MCF 10A (cell line): ENCODE measurements at places on chromosomes 2 and 18.
A peak's percentile ranks its signal among the peaks of the same experiment; 100 is the strongest.

DNA sequence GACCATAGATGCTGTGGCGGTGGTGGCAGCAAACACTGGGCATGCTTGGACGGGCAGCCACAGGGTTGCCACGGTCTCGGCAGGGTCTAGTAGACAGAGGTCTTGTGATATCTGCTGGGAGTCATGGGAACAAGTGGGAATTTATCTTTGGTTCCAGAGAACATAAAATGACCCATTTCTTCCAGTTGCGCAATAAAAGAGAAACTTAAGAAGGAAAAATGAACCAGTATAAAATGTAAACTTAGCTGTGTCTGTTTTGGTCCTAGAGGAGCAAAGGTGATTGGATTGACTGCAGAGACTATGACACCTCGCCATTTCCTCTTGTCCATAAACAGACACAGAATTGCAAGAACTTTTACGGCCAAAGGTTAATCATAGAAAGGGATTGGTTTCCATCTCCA, 132.6 kb upstream of the RBBP8 start:
- no peak for DNase-seq

DNA sequence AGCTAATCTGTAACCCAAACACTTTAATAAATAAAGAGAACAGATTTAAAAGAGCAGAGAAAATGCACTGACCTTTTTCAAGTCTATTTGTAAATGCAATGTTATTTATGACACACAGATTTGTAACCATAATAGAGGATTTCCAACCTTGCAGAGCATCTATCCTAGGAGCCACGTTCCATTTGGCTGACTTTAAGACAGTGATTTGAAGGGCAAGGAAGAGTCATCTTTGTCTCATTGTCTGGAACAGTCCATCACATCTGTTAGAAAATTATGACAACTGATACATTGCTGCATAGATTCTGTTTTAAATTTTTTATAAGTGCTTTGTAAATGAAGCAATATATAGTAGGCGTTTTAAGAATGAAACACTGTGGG, 90.8 kb upstream of the L3MBTL4 start:
- no peak for DNase-seq

- DNase-seq: no peak
These were observed 243.6 kb upstream of the SLC39A10 start for GRCh38 chr2:195413422-195413821.

GRCh38 chr2:131577812-131578211, 50.1 kb downstream of the CCDC74A start:
- no peak for DNase-seq

GRCh38 chr18:42719221-42719620, 396.3 kb downstream of the RIT2 start:
- peak; percentile 4 for DNase-seq

DNA sequence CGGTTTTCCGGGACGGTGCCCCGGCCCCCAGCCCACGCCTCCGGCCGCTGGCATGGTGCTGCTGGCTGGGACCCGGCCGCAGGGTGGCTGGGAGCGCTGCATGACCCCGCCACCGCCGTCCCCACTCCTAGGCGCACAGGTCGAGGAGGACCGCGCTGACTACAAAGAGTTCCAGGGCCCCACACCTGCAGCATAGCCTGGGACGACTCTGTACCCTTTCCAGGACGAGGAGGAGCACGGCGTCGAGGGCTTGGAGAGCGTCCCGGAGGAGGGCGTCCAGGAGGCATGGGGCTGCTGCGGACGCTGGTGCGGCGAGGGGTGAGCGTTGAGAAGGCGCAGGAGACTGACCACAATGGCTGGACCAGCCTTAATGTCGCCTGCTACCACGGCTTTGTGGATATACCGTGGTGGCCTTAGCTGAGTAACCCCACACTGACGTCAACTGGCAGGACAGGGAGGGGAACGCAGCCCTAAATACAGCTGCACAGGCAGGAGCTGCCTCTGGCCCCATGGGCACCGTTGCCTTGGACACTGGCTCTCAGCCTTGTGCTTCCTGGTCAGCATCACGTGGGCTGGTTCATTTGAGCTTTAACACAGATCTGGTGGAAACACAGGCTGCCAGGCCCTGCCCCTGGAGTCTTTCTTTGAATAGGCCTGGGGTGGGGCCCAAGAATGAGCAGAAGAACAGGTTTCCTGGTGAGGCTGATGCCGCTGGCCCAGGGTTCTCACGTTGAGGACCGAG, 40.9 kb upstream of the TRIM43B start:
- DNase-seq: no peak

GRCh38 chr2:50613161-50613560, 418.8 kb downstream of the NRXN1 start:
- peak; percentile 9 for DNase-seq

DNA sequence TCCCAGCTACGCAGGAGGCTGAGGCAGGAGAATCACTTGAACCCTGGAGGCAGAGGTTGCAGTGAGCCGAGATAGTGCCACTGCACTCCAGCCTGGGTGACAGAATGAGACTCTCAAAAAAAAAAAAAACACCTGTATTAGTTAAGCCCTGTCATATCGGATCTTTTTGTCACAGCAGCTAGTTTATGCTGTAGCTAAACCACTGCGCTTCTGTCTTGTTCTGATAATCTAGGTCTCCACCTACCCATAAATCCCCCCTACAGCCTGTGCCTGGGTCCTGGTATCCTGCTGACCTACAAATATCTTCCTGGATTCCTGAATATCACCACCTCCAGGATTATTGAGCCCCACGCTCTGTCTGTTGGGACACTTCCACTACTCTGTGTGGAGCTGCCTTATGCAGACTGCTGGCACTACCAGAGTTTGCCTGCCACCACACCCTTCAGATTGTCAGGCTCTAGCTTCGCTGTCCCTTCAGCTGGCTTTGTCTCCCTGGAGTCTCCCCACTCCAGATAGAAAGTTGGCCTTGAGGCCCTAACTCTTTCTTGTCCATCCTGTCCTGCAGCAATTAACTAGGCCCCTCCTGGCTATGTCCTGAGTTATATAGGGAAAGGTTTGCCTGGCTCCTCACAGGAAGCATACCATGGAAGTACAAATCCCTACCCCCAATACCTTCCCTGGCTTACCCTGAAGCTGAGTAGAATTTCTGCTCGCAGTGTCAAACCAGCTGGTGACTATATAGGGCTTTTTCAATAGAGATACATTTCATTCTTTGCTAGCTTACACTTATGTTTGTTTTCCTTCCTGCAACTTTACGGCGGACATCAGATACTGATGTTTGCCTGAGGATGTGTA, 136.0 kb upstream of the SERTAD2 start:
- no peak for DNase-seq

DNA sequence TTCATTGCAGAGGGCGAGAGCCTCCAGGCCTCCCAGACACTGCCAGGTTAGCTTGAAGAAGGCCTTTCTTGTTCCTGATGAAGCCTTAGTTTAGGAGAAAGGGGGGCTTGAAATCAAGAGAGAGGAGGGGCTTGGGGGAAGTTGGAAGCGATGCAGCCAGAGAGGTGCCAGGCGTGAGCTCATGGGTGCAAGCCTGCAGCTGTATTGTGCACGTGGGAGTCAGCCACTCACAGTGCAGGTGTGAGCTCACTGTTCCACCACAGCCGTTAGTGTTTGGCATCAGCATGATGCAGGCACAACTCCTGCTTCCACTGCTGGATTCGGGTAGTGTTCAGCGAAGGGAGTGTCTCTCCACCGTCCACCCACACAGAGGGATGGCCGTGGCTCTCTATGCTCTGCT, 68.4 kb upstream of the ALPP start:
- DNase-seq: no peak

DNA sequence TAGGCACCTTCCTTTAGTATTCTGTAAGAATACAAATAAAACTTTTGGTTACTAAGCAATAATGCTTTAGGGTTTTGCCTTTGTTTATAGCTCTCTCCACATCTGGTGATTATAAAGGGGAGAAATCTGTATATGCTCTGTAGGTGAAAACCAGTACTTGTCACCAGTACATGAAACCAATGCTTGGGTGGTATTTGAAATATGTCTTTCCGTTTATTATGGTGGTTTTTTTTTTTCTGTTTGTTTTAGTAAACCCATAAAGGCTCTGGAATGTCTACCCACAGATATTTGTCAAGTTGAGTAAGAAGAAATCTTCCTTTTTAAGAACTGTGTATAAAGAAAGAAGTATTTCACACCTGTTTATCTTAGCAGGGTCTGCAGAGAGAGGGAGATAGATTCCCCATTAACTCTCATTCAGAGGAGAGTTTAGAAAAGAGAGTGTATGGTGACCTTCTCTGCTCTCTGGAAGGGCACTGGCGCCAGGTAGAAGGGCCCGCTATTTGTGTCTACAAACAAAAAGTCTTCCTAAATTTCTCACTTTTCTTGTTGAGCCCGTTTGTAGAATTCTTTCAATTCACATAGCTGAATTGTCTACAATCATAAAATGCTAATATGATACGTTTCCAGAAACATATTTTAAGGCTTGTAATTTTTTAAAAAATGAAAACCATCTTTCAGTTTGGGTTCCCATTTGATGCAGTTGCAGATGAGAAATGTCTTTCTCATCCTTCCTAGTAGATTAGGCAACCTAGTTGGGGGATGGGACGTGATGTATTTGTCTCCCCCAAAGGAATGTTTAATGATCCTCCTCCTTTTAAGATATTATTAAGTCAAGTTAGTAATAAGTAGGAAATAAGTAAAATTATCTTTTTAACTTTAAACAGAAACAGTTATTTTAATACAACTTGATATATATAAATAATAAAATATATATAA, 33.9 kb downstream of the MAP3K20 start:
- DNase-seq: no peak

GRCh38 chr2:30784682-30785081, 22.6 kb downstream of the CAPN13 start:
- no peak for DNase-seq

DNA sequence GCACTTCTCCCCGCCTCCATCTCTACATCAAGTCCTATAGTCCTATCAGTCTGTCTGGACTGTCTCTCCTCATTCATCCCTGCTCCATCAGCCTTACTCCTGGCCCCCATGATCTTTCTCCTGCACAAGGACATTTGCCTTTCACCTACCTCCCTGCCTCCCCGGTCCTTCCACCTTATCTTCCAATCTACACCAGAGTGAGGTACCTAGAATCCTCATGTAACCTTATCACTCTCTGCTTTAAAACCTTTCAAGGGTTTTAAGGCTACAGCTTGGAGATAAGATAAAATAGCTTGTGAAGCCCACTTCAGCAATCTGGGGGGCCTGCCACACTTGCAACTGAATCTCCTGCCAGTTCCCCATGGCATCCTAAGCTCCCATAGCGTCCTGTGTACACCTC, 12.8 kb downstream of the CDC42EP3 start:
- no peak for DNase-seq

- no peak for DNase-seq
These were observed 564 bp downstream of the LPIN2 start for GRCh38 chr18:3012136-3013023.

GRCh38 chr2:107992069-107992468, 5.7 kb downstream of the SLC5A7 start:
- DNase-seq: no peak

- no peak for DNase-seq
These were observed 87.9 kb downstream of the BCL2L11 start for GRCh38 chr2:111208639-111209038.

DNA sequence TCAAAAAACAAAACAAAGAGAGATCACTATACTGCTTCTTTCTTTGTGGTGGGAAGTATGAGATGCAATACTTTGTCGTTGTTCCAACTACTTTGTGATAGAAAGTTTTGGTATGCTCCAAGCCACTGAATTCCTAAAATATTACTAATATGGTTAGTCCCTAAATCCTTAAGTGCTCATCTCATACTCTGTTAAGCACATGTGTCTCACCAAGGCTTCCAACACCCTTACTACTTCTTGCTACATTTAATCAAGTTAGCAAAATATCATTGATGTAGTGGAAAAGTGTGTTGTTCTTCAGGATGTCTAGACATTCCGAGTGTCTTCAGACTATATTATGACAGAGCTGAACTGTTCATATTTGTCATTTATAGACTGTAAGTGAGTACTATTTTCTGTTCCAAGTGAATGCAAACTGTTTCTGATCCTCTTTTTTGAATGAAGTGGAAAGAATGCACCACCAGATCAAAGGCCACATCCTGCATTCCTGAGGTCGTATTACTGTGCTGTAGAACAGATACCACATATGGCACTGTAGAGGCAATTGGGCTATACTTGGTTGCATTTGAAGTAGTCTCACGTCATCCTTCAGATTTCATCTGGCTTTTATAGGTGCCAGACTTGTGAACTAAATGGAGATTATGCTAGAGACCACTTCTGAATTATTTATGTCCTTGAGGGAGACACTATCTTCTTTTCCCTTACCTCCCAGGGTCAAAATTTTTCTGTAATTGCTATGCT, 298.4 kb upstream of the ZNF521 start:
- DNase-seq: no peak

GRCh38 chr18:34631093-34631966, 78.8 kb upstream of the DTNA start:
- no peak for DNase-seq

GRCh38 chr2:42556315-42556890, 12.0 kb upstream of the MTA3 start:
- DNase-seq: no peak

- DNase-seq: no peak
These were observed 133.0 kb upstream of the TLK1 start for GRCh38 chr2:171293661-171294060.

- no peak for DNase-seq
These were observed 24.9 kb downstream of the PECR start for GRCh38 chr2:216056739-216057138.

DNA sequence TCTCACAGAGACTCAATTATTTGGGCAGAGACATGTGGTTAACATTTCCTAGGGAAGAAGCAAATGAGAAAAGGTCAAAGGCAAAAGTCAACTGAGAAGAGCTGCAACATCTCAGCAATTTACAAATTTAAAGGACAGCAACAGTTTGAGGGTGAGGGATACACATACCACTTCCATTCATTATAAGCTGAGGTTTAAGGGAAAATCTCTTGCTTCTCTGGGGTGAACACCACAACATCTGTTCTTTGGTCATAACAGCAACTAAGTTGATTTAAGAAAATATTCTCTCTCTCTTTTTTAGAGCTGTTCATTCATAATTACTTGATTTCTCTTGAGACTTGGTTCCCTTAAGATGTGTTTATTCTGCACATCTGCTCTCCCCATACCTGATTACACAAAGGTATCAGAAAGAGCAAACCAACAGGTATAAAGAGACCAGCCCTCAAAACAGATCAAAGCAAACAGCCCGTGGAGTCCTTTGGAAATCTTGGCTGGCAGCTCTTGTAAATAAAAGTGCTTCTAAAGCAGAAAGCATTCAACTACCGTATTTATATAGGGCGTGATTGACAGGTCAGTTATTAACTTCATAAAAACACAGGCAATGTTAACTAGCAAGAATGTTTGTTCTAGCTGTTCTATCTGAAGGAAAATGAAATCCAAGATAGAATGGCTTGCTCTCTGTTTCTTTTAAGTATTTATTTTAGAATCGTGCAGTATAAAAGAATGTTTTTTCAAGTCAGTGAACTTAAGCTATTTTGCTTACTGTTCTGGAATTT, 132.8 kb downstream of the THADA start:
- DNase-seq: no peak

DNA sequence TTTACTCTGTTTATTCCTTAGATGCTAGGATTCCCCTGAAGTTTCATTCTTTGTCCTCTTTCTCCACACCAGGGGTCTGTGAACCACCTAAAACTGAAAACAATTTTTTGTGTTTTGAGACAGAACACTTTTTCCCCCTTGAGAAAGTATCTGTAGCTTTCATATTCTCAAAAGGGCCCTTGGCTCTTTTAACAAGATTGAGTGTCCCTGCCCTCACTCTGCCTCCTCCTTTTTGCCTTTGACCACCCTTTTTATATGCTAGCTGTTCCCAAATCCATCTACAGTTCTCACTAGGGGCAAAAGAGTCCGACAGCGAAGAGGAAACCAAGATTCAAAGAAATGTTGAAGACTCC, 883 bp upstream of the EHBP1 start:
- no peak for DNase-seq
